Kasumi-1 (cell line): ENCODE measurements at places on chromosomes 13 and 19.
A peak's percentile ranks its signal among the peaks of the same experiment; 100 is the strongest.

DNA sequence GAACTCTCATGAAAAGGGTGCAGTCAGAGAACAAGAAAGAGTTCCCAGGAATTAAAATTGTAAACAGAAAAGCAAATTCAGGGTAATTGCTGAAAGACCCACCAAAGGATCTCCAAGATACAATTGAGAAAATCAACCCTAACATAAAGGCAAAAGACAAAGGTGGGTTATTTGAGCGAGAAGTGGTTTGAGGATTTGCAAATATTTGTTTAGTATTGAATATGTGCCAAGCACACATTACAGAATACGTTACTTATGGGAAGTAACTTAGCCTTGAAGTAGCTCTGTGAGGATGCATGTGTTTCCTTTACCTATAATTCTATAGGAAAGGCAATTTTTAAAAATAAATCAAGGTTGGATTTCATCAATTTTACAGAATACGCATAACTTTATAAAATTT lies 10.0 kb upstream of the CEACAM21 start:
- DNase-seq = no peak

- peak; percentile 22 for DNase-seq
Observed at GRCh38 chr19:17021793-17022590, 4.6 kb downstream of the CPAMD8 start.

DNA sequence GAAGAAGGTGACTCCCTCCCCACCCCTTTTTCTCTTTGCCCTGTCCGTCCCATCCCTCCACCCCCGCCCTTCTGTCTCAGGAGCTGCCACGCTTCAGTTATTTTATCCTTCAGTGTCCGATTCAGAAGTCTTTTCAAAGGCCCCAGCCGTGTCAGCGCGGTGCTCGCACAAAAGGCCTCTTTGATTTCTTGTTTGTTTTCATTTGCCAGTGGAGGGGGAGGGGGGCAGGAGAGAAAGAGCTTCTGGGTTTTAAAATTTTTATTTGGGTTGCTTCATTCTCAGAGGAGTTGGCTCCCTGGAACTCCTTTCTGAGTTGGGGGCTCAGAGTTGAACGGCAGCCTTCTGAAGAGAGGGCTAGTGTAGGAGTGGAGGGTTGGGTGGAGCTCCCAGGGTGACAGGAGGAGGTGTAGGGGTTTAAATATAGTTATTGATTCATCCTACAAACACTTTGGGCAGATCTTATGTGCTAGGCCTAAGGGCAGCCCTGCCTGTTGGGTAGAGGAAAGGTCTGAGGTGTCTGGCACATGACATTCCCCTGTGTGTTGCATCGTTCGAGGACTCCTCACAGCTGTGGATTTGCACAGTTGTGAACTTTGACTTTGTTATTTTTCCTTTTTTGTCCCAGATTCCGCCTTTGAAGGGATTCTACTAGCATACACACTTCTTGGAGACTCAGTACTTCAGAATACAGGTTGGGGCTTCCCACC lies 36.8 kb downstream of the NFIX start:
- no peak for DNase-seq

GRCh38 chr19:14977128-14977527 lies 2.5 kb downstream of the SLC1A6 start:
- no peak for DNase-seq

DNA sequence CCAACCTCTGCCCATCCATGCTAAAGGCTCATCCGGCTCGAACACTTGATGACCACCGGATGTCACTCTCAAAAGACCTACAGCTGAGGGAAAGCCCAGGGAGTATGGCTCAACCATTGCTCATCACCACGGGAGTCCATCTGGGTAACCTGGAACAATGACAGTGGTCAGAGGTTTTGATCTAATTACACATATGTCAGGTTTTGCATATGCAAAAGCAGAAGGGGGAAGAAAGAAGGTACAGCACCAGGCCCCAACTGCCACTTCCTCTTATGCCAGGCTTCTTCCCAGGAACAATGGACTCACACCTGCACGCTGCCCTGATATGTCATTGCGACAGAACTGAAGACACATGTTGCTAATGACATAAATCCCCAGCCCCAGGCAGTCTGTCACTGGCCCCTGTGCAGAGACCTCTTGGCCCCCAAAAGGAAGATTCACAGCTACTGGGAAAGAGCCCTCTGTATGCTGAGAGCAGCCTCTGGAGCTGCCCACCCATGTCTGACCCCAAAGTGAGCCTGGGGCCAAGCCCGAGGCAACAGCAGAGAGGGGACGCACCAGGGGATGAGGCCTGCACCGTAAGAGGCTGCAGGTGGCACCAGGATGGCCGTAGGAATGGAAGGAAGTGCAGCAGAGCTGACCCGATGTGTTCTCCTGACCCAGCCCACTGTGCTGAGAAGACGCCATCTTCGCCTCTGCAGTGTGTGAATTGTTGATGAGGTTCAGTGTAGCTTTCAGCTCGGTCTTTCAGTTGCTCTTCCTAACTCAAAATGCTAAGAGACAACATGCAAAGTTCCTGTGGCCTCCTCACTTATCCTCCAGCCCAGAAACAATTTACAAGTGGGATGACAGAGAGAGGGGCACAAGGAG lies 26.3 kb downstream of the EPS15L1 start:
- peak; percentile 67 for DNase-seq

DNA sequence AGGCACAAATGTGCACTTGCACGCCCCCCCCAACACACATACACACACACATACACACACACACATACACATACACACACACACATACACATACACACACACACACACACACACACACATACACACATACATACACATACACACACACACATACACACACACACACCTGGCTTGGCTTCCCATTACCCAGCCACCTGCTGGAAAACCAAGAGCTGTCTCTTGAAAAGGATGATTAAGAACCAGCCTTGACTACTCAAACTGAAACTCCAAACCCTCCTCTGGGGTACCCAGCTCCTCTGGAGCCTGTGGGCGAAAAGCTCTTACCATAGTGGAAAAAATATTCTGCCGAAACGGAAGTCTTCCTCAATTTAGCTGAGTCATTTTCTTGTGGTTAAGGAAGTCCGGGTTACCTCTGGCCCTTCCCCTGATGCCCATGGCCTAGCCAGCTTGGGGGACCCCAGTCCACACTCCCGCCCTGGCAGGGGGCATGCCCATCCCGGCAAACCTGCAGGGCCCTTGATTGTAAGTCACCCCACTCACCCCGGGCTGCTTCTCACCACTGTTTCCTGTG lies 21.9 kb downstream of the CEBPA start:
- no peak for DNase-seq

DNA sequence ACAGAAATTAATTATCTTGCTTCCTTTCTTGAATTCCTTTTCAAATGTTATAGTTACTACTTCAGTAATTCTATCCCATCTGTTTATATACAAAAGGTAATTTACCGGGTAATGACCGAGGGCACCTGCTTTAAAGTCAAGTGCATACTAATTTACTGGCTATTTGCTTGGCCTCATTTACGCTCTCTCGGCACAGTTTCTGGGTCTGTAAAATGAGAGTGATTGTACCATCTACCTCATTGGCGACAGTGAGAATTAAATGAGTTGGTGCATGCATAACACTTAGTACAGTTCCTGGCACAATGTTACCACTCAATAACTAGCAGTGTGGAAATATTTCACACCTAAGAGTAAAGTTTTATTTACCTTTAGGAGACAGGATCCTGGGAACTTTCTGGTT lies 111.6 kb downstream of the GGACT start:
- no peak for DNase-seq

DNA sequence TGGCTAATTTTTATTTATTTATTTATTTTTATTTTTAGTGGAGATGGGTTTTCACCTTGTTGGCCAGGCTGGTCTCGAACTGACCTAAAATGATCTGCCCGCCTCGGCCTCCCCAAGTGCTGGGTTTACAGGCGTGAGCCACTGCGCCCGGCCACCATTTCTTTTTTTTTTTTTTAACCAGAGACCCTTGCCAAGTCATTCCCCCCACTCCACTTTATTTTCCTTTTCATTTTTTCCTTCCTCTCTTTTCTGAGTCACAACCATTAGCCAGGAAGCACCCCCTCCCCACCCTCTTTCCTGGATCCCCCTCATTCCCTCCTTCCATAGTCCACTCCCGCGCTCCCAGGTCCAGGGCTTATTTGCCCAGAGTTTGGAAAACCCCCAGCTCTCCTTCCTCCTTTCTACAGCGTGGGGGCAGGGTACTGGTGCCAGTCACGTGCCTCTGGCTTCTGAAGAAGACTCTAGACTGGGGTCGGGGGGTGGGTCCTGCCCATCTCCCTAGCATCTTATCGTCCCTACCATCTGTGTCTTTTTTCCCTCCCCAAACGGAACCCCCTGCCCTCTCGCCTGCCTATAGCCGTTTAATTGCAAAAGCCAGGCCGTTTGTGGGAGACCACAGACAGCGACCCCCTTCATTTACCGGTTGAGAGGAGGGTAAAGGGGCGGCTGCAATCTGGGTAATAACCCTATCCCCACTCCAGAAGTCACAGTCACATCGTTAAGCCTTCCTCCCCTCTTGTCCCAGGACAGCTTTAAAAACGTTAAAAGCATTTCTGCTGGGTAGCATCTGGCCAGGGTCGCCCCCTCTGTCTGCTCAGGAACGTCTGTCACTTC lies 1.1 kb upstream of the CALR start:
- peak; percentile 96 for DNase-seq
